Hematopoietic multipotent progenitor cell treated with erythropoietin and hydrocortisone succinate and interleukin-3 and kit ligand, for 15 days (in vitro differentiated cells): ENCODE measurements at places on chromosomes 6 and 20.

DNA sequence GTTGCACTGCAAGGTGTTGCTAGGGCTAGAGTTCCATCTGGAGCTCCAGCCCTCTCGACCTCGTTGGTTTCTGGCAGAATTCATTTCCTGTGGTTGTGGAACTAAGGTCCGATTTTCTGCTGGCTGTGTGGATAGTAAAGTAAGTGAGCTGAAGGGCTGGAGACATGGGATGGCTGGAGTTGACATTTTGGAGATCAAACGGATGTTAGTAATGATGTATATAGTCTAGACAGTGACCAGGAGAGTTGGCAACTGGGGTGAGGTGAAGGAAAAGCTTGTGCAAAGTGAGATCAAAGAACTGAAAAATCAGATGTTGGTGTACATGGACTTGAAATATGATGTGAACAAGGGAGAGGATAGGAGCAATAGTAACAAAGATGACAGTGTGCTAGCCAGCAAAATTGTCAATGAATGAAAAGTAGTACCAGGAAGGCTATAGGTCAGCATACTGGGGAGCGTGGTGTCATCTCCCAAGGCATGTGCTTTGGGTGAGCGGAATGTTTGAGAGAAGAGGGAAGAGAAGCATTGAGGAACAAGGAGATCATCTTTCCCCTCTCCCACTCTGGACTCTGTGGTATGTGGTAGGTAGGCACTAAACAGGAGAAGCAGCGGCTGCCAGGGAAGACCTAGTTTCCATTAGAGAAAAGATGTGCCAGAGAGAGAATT is 7.8 kb downstream of the QRSL1 start:
- DNase-seq = no peak

DNA sequence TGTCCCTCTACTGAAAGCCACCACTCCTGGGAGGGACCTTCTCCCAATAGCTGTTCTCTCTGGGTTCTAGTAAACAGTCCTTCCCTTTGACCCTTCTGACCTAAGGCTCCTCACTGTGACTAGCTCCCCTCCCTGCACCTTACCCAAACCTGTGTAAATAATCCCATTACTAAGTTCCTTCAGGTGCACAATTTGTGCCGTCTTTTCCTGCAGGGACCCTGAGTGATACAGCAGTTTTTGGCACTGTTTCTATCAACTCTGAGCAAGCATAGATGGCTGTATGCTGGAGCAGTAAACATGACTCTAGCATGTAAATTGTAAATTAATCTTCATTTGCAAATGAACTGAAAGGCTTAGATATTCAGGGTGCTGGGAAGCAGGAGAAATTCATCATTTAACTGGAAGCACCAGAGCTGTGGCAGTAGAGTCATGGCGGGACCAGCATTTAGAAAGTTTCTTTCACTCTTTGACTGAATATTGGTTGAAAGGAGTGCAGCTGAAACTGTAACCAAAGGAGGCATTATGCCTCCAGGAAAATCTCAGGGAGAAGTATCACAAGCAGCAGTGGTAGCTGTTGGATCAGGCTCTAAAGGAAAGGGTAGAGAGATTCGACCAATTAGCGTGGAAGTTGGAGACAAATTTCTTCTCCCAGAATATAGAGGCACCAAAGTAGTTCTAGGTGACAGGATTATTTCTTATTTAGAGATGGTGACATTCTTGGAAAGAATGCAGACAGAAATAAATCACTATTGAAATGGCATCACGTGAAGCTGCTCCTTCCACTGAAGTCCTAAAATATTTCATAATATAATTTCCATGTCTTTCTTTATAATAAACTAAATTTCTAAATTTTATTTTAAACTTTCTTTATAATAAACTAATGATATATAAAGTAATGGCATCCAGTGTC is 117.8 kb downstream of the TCP11 start:
- DNase-seq = no peak

DNA sequence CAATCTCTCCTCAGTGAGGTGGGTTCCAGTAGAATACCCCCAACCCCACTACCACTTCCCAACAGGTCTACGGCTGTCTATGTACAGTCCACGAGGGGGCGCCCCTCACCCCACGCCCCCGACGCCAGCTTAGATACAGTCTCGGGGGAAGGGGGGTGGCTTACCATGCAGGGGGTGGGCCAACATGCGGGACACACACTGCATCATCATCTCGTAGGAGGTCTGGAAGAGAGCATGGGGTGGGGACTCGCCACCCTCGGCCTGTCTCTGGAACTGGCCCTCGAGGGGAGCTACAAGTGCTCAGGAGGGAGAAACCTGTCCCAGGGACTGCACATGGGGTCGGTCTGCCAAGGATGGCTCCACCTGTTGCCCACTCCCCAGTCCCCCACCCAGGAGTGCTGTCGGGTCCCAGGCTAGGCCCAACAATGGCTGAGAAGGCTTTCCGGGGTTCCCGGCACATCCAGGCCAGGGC is 8.5 kb downstream of the MTCH1 start:
- peak; percentile 42 for DNase-seq

- DNase-seq = no peak
Observed at GRCh38 chr6:127173156-127173940, 54.9 kb downstream of the RSPO3 start.

- no peak for DNase-seq
Observed at GRCh38 chr20:2692036-2692885, at the start of gene EBF4. Gene EBF4, plus strand, starts transcription at chr20:2692780. Its CDS starts 866 bp downstream, at chr20:2693646.

GRCh38 chr20:47099825-47100441 is 205.3 kb downstream of the EYA2 start:
- DNase-seq = no peak

- no peak for DNase-seq
Observed at GRCh38 chr6:165439928-165440554, 130.6 kb upstream of the C6orf118 start.

DNA sequence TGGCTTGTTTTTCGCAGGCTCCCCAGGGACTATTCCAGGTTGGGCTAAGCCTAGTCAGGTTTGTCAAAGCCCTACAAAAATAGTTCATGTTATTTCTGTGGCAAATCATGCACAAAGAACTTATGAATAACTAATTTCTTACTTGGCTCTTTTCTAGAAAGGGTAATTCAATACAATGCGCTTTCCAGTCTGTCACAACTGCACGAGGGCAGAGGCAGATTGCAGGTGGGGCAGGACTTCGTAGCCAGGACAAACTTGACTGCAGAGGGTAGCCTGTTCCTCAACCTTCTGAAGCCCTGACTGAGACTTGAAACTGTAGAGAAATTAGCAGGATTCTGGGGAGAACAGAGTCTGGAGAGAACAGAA is 253.5 kb downstream of the QKI start:
- no peak for DNase-seq

DNA sequence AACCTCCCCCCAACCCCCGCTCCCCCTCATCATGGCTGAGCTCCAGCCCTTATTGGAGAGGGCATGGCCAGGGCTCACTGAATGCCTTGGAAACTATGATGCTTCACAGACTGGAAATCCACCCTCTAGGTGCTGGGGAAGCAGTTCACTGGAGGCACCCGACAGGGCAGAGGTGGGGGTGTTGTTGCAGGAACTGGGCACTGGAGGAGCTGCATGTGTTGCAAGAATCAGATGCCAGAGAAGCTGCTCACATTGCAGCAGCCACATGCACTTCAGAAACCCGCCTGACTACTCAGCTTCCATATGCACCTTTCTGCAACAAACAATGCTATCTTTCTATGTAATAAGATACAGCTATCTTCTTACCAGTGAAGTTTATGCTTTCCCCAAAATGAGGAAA is 7.9 kb upstream of the TBPL1 start:
- DNase-seq = no peak

- DNase-seq = no peak
Observed at GRCh38 chr6:98831057-98831958, 3.1 kb upstream of the POU3F2 start.

GRCh38 chr20:55649254-55649653 is 356.1 kb downstream of the CBLN4 start:
- DNase-seq = no peak

GRCh38 chr20:48962421-48962820 is 40.9 kb downstream of the ARFGEF2 start:
- no peak for DNase-seq

DNA sequence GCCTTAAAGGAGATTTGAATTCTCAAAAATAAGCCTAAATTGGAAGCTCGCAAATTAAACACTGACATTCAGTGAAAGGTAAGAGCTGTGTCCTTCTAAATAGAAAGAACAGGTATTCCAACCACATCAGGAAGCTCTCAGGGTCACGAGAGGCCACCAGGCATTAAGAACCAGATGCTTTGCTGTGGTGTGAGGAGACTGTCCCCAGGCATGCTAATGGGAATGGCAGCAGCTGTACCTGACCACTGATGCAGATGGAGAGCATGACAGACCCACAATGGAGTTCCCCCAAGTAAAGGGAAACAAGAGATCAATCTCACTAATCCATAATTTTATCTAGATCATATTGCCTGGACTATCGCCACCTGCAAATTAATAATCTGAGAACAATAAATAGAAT is 658.9 kb upstream of the NOX3 start:
- DNase-seq = no peak

GRCh38 chr6:20441921-20442320 is 40.2 kb downstream of the E2F3 start:
- no peak for DNase-seq

GRCh38 chr6:124535299-124535698 is 426.9 kb upstream of the RNF217 start:
- DNase-seq = no peak

GRCh38 chr6:29994826-29995225 is 52.5 kb downstream of the HLA-A start:
- no peak for DNase-seq

GRCh38 chr20:3767110-3767426 is 485 bp downstream of the ADISSP start:
- peak; percentile 75 for DNase-seq

DNA sequence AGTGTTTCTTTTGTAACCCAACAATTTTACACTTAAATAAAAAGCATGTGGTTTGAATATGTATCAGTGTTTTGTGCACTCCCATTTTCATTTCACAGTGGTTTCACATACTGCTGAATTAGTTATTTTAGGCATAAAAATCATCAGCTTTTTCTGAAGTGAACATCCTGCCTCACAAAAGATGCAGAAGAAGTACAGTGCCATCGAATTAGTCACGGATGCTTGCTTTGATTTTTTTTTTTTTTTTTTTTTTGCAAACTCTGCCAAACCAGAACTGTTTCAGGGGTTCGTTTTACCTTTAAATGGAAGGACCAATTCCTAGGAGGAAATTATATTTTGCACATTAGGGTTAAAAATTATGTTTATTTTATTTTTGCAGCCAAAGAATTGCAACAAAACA is 158.6 kb downstream of the RPS12 start:
- no peak for DNase-seq

DNA sequence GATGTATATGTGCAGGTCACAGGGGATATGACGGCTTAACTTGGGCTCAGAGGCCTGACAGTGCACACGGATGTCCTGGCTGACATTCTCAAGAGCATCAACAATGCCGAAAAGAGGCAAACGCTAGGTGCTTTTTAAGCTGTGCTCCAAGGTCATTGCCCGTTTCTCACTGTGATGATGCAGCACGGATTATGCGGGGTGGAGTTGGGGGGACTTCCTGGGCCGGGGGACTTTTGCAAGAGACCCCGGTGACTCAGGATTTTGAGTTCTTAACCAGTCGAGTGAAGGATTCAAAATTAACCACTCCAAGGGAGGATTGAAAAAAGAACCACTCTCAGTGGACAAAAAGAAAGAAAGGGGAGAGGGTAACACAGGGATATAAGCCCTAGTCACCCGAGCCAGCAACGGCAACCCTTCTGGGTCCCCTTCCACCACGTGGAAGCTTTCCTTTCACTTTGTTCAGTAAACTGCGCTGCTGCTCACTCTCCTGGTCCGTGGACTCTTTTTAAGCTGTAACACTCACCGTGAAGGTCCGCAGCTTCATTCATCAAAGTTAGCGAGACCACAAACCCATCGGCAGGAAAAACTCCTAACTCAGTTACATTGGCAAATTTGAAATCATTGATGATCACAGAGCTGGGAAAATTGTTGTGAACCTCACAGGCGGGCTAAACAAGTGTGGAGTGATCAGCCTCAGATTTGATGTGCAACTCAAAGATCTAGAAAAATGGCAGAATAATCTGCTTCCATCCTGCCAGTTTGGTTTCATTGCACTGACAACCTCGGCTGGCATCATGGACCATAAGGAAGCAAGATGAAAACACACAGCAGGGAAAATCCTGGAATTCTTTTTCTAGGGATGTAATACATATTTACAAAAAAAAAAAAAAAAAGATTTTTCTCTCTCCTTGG is 199.3 kb downstream of the ARID1B start:
- no peak for DNase-seq

DNA sequence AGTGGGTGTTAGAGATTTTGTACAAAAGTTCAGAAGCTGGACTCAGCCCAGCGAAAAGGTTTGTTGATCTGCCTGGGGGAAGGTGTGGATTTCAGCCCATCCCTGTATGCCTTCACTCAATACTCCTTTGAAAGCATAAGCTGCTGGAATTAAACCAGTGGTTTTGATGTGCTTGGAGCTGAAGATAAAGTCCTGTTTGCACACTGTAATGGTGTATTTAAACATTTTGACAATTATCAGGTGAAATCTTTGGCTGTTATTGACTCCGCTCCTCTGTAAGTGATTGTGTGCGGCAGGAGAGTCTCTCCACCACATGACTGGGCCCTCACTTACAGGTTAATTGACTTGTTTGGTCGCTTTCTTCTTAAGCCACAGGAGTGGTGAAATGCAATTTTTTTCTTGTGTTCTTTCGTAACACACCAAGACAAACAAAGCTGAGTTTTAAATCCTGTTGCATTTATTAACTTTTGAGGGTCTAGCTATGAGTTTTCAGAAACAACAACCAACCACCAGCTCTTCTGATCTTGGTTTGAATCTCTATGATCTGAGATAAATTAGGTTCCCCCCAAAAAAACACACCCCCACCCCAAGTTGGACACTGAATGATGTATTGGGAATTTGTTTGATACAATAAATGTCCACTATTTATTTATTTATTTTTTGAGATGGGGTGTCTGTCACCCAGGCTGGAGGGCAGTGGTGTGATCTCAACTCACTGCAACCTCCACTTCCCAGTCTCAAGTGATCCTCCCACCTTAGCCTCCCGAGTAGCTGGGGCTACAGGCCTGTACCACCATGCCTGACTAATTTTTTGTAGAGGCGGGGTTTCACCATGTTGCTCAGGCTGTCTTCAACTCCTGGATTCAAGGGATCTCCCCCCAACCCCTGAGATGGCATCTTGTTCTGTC is 46.3 kb upstream of the NCOA3 start:
- DNase-seq = no peak

DNA sequence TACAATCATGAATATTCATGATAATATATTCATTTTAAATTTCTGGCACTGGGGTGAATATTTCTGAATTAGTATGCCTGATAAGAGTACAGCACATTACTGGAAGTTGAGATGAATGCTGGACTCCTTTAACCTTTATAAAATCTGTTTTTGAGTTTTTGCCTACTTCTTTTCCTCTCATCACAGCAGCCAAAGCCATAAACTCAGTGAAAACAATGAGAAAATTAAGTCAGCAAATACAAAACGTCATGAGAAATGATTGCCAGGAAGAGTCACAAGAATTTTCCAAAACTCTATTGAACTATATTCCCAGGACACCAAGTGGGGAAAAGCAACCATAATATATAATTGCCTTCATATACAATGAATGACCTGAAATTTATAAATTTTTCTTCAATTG is 837.6 kb downstream of the TBC1D32 start:
- no peak for DNase-seq
